ENCODE measurements at places on chromosomes 1 and 21. TPM values are rescaled to one million over a fixed set of nuclear protein-coding genes. Genes with fewer than 3 reads are reported as not detected.

The CR1L gene
- total RNA-seq, result not detected

GRCh38 chr1:92273039-92273438, 25.7 kb downstream of the GLMN start:
- no peak for DNase-seq

The HTR6 gene
- total RNA-seq, result not detected

GRCh38 chr1:77802026-77802425, 22.6 kb downstream of the MIGA1 start:
- DNase-seq, result no peak

The MARK1 gene
- total RNA-seq, result 25.1 TPM

- peak; percentile 90 for DNase-seq
Measured at GRCh38 chr21:45820171-45821091, 161.1 kb upstream of the COL6A1 start.

GRCh38 chr1:118243269-118243668, 58.2 kb upstream of the SPAG17 start:
- no peak for DNase-seq

Measured in right cardiac atrium (tissue), 5 donors.